GM18507 (cell line): ENCODE measurements at places on chromosomes 5 and 9.

GRCh38 chr5:1723476-1723875 is 76.2 kb downstream of the MRPL36 start:
- DNase-seq = no peak

DNA sequence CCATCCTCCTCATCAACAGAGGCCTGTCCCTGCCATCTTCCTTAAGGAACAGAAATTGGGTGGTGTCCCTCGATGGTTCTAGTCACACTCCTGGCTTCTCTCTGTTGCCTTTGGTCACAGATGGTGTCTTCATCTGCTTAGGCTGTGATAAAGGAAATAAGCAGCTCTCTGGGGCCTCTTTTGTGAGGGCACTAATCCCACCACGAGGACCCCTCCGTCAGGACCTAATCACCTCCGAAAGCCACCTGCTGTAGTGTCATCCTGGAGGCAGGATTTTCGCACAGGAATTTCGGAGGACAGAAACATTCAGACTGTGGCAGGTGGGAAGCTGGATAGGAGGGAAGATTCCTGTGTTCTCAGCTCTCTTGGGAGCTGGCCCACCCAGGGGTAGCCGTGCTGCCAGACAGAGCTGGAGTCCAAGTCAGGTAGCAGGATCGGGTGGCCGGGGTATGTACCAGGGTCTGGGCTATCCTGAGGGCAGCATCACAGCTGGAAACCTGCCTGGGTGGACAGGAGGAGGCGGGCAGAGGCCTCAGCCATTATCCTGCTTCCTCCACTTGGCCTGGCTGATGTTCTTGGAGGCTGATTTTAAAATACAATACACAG is 59.5 kb downstream of the ANKRD33B start:
- DNase-seq = no peak

GRCh38 chr5:89582768-89583339 is 699.9 kb upstream of the MEF2C start:
- no peak for DNase-seq

DNA sequence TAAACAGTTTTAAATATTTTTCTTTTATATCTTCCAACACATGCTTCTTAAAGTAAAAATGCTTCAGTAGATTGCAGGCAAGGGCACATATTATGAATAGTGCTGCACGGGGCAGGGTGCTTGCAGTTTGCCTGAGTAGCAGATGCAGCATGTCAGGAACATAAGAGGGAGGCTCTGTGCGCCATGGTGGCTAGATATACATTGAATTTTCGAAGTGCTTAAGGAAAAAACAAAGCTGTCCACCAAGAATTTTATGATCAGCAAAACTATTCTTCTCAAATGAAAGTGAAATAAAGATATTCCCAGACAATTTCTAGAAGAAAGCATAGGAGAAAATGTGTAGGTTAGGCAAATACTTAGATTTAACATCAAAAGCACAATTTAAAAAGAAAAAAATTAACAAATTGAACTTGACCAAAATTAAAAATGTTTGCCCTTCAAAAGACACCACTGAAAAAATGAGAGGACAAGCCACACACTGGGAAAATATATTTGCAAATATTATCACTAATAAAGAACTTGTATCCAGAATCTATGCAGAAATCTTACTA is 213.2 kb downstream of the NR3C1 start:
- DNase-seq = no peak

DNA sequence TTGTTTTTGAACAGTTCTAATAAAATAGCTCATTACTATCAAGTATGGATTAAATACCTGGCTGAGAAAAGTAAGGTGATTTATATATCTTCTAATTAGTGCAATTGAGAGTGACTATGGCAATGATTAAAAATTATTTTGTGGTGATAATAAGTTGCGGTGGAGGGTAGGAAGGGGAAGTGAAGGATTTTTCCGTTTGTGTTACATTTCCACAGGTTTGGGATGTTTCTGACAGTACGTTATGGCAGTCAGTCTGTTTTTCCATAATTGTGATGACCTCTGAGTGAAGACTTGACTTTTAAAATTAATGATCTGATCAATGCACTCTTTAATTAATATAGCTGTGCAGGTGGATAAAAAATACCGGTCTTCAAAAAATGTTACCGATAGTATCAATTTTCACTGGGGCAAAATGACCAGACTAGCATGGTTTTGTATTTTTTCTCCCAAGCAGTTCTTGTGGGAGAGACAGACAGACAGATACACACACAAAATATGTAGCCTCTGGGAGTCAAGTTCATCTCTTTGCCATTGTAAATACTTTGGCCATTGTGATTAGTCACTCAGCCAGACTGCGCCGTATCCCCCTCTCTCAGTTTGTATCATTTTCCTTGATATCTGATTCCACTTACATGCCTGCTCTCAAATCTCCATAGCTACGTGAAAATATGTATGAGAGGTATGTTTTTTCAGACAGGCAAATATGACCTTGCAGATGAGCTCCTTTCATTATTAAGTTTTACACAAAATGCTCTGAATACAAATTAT is 60.2 kb downstream of the ARHGAP26 start:
- no peak for DNase-seq

GRCh38 chr9:121770415-121771273 is 119.2 kb downstream of the DAB2IP start:
- no peak for DNase-seq

- no peak for DNase-seq
These were observed 32.3 kb downstream of the HK3 start for GRCh38 chr5:176866707-176867310.

DNA sequence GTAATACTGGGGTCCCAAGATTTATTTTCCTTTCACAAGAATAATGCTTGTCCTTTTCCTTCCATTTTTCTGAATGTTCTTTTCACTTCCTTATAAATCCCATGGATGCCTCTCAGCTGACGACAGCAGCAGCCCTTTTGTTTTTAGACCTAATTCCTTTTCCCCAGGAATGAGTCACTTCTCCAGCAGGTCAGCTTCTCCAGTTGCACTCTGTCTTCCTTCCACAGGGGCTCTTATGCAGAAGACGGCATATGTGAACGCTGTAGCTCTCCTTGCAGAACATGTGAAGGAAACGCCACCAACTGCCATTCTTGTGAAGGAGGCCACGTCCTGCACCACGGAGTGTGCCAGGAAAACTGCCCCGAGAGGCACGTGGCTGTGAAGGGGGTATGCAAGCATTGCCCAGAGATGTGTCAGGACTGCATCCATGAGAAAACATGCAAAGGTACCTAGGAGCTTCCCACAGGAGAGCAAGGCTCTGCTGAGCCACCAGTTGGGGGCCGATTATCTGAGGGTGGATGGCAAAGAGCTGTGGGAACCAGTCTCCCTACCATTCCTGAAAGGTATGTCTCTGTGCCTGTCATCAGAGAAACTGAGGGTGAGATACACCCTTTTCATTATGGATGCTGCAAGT is 72.9 kb downstream of the RFK start:
- no peak for DNase-seq
